ENCODE measurements at places on chromosomes 5 and 9.
A peak's percentile ranks its signal among the peaks of the same experiment; 100 is the strongest.

GRCh38 chr9:112434487-112434886 is 52.1 kb upstream of the KIAA1958 start:
- peaks cover under 1% of the 10 kb centered on the region for H3K36me3 ChIP-seq
- no peak overlapping the region for H3K27ac ChIP-seq
- DNase-seq: no peak
- no peak overlapping the region for H3K4me3 ChIP-seq
- H3K27me3 ChIP-seq: no peaks in the 10 kb centered on the region

DNA sequence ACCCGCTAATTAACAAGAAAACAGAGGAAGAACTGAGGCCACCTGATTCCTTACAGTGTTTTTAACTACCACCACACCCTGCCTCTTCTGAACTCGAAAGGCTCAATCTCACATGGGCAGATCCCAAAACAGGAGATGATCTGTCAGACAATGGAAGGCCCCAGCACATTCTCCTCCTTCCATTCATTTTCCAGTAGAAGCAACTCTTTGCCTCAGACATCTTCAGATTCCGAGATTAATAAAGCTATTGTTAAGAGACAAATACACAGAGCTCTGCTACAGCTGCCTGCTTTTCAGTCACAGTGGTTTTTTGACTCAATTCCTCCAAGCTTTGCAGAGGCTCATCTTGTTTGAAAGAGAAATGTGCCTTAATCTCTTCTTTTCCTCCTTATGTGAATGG is 127.2 kb upstream of the ADAMTSL1 start:
- no peak overlapping the region for H3K4me3 ChIP-seq
- peak; percentile 69 for DNase-seq
- no peaks in the 10 kb centered on the region for H3K36me3 ChIP-seq
- H3K27ac ChIP-seq: peak overlapping the region; percentile 94
- no peaks in the 10 kb centered on the region for H3K27me3 ChIP-seq
- H3K4me1 ChIP-seq: peaks cover 25% of the 10 kb centered on the region

- no peaks in the 10 kb centered on the region for H3K36me3 ChIP-seq
- DNase-seq: no peak
- H3K27me3 ChIP-seq: no peaks in the 10 kb centered on the region
- H3K4me1 ChIP-seq: peaks cover 41% of the 10 kb centered on the region
- peak overlapping the region; percentile 70 for H3K27ac ChIP-seq
- H3K4me3 ChIP-seq: no peak overlapping the region
These were observed 21.9 kb downstream of the GSN start for GRCh38 chr9:121289772-121290370.

- H3K4me1 ChIP-seq: no peaks in the 10 kb centered on the region
- H3K36me3 ChIP-seq: no peaks in the 10 kb centered on the region
- no peak overlapping the region for H3K27ac ChIP-seq
These were observed 104.0 kb upstream of the ZNF366 start for GRCh38 chr5:72611118-72611730.

DNA sequence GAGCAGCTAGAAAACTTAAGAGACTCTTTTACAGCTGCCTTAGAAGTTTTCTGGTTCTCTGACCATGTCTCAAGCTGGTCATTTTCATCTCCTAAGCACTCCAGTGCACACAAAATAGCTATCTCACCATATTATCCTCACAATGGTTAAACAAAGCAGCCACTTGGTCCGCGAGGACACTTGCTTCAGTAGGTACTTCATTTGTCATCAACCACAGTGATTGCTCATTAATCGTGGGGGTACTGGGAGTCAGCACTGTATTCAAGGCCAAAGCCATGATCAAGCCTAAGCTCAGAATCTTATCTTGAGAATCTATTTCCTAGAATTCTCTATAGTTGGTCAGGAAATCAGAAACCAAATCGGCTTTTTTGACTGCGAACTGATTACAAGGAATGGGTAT is 2.9 kb downstream of the ARL14EPL start:
- H3K4me3 ChIP-seq: no peak overlapping the region
- no peaks in the 10 kb centered on the region for H3K27me3 ChIP-seq
- H3K36me3 ChIP-seq: no peaks in the 10 kb centered on the region

DNA sequence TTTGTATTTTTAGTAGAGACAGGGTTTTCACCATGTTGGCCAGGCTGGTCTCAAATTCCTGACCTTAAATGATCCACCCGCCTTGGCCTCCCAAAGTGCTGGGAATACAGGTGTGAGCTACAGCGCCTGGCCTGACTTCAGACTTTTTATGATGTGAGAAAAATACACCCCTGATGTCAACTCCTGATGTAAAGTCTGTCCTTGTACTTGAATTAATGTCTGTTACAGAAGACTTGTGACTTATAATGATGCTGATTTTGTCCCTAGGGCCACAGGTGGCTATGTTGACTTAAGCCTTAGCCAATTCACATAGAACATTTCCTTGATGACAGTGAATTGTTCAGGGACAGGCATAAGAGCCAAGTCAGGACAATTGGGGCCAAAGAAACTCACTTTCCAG is 42.5 kb upstream of the MELK start:
- no peaks in the 10 kb centered on the region for H3K4me1 ChIP-seq
- no peak overlapping the region for H3K4me3 ChIP-seq
- no peak for DNase-seq

DNA sequence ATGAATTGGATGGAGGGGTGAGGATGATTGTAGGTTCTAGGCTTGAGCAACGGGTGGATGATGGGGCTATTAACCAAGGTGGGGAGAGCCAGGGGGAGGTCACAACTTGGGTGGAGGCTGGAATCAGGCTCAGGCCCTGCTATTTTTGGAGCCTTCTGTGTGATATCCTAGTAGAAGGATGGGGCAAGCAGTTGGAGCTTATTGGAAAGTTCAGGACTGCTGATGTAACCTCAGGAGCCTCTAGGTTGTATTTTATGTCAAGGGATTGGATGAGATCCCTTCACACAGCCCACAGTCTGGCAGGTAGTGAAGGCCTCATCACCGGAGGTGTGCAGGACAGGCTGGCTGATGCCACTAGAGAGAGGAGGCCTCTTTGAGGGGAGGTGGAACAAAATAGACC is 11.2 kb upstream of the RPS14 start:
- no peaks in the 10 kb centered on the region for H3K36me3 ChIP-seq
- no peak for DNase-seq
- H3K4me1 ChIP-seq: peaks cover 2% of the 10 kb centered on the region
- H3K4me3 ChIP-seq: no peak overlapping the region
- no peak overlapping the region for H3K27ac ChIP-seq

DNA sequence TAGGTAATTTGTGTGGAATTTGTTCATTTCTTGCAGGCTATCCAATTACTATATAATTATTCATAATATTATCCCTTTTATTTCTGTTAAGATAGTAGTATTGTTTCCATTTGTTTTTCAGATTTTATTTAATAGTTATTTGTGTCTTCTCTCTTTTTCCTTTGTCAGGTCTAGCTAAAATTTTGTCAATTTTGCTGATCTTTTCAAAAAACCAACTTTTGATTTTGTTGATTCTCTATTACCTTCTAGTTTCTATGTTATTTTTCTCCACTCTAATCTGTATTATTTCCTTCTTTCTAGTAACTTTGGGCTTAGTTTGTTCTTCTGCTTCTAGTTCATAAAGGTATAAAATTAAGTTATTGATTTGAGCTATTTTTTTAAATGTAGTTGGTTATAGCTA is 76.3 kb downstream of the OSTF1 start:
- no peak overlapping the region for H3K27ac ChIP-seq
- no peak overlapping the region for H3K4me3 ChIP-seq
- no peak for DNase-seq

- no peaks in the 10 kb centered on the region for H3K27me3 ChIP-seq
- H3K4me3 ChIP-seq: no peak overlapping the region
- peaks cover 1% of the 10 kb centered on the region for H3K4me1 ChIP-seq
- no peak for DNase-seq
These were observed 41.5 kb downstream of the KCNIP1 start for GRCh38 chr5:170545313-170545712.

GRCh38 chr5:168712280-168712924 is 133.2 kb upstream of the PANK3 start:
- no peaks in the 10 kb centered on the region for H3K4me1 ChIP-seq
- no peak overlapping the region for H3K27ac ChIP-seq
- no peak overlapping the region for H3K4me3 ChIP-seq
- peak; percentile 15 for DNase-seq
- H3K27me3 ChIP-seq: no peaks in the 10 kb centered on the region
- H3K36me3 ChIP-seq: no peaks in the 10 kb centered on the region

DNA sequence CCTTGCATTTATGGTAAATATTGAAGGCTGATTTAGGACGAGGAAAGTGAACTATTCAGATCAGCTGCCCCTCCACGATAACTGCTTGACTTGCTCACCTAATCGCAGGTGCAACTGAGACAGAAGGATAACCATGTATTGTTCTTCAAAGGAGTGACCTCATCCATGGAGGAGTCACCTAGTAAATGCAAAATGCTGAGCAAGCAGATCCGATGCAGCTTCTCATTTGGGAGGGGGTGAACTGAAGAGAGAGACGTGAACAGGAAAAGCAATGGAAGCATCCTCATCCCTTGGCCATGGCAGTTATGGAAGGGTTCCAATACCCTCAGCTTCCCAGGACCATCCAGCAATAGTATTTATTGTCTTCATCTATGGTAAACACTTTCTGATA is 47.5 kb downstream of the RASGRF2 start:
- H3K36me3 ChIP-seq: no peaks in the 10 kb centered on the region
- no peak overlapping the region for H3K27ac ChIP-seq
- DNase-seq: no peak
- H3K4me3 ChIP-seq: no peak overlapping the region
- no peaks in the 10 kb centered on the region for H3K4me1 ChIP-seq
- no peaks in the 10 kb centered on the region for H3K27me3 ChIP-seq

GRCh38 chr9:2700909-2701550 is 16.3 kb upstream of the KCNV2 start:
- no peak overlapping the region for H3K27ac ChIP-seq
- H3K27me3 ChIP-seq: no peaks in the 10 kb centered on the region
- H3K4me3 ChIP-seq: no peak overlapping the region
- no peak for DNase-seq
- H3K36me3 ChIP-seq: no peaks in the 10 kb centered on the region

DNA sequence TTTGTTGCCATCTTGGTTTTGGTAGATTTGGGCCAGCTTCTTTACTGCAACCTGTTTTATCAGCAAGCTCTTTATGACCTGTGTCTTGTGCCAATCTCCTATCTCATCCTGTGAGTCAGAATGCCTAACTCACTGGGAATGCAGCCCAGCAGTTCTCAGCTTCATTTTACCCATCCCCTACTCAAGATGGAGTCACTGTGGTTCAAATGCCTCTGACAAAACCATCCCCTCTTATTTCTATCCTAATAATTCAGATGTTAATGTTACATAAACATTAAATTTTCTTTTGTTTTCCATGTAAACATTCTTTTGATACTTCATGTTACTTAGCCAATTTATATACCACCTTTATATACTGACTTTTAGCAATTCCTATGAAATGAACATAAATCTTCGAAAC is 746.3 kb downstream of the CDH18 start:
- no peak overlapping the region for H3K4me3 ChIP-seq
- no peak overlapping the region for H3K27ac ChIP-seq
- H3K4me1 ChIP-seq: no peaks in the 10 kb centered on the region
- H3K27me3 ChIP-seq: no peaks in the 10 kb centered on the region
- no peak for DNase-seq

- H3K27me3 ChIP-seq: no peaks in the 10 kb centered on the region
- no peak overlapping the region for H3K27ac ChIP-seq
- DNase-seq: no peak
- peaks cover 4% of the 10 kb centered on the region for H3K4me1 ChIP-seq
These were observed 191.2 kb downstream of the PIK3R1 start for GRCh38 chr5:68406767-68407241.

DNA sequence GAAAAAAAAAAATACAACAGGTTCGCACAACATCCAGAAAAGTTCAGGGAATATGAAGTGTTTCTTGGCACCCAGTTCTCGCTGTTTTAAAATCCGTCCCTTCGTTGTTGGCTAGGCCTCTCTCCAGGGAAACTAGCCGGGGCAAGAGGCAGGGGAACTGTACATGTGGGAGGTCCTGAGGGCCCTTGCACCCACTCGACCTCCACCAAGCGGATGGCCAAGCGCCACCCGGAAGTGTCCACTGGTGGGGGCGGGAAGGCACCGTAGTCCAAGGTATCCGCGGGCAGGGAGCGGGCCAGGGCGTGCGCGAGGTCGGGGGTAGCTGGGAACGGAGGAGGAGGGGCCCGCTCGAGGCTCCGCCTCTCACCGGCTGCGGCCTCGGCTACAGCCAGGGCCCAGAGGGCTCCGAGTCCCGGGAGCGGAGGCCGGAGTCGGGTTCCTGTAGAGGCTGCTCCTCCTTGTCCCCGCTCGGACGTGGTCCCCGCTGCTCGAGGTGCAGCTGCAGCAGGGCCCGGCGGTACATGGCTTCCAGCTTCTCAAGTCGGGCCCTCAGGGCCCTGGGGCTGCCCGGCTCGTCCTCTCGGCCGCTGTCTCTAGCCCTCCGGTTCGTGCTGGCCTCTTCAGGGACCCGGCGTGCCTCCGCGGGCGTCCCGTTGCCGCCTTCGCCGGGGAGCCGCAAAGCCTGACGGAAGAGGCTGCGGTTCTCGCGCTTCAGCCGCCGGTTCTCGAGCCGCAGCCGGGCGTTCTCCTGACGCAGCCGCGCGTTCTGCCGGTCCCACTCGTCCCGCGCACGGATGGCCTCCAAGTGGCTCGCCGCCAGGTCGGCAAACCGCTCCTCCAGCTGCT is 720 bp downstream of the TUSC1 start:
- no peaks in the 10 kb centered on the region for H3K36me3 ChIP-seq
- peak; percentile 90 for DNase-seq
- H3K4me1 ChIP-seq: peaks cover 8% of the 10 kb centered on the region
- no peaks in the 10 kb centered on the region for H3K27me3 ChIP-seq

- no peak overlapping the region for H3K27ac ChIP-seq
- peak; percentile 76 for DNase-seq
- H3K4me3 ChIP-seq: no peak overlapping the region
- H3K36me3 ChIP-seq: no peaks in the 10 kb centered on the region
- H3K4me1 ChIP-seq: 0 out of 2 replicates have a peak, but pooled peaks cover 2% of the 10 kb centered on the region
- no peaks in the 10 kb centered on the region for H3K27me3 ChIP-seq
These were observed 45.7 kb upstream of the CFAP157 start for GRCh38 chr9:127660886-127661741.

GRCh38 chr9:113454914-113455761 is 8.4 kb upstream of the RGS3 start:
- H3K27me3 ChIP-seq: no peaks in the 10 kb centered on the region
- no peaks in the 10 kb centered on the region for H3K36me3 ChIP-seq
- peak; percentile 55 for DNase-seq
- H3K27ac ChIP-seq: peak overlapping the region; percentile 20
- no peak overlapping the region for H3K4me3 ChIP-seq

GRCh38 chr9:127133739-127134167 is 11.3 kb upstream of the ANGPTL2 start:
- H3K4me3 ChIP-seq: peak overlapping the region; percentile 37
- H3K4me1 ChIP-seq: peaks cover 53% of the 10 kb centered on the region
- DNase-seq: peak; percentile 87

DNA sequence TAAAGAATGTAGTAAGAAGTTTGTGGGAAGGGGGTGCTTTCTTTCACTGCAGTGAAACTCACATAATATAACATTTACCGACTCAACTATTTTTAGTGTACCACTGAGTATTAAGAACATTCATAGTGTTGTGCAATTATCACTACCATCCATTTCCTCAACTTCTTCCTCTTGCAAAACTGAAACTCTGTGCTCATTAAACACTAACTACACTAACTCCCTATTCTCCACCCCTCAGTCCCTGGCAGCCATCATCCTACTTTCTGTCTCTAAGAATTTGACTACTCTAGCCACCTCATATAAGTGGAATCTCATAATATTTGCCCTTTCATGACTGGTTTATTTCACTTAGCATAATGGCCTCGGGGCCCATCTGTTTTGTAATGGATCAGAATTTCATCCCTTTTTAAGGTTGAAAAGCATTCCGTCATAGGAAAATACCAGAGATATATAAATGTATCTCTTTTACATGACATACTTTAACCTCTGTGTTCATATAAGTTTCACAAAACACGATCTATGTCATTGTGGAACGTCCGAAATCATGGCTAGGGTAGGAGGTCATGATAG is 56.3 kb upstream of the DIRAS2 start:
- H3K4me1 ChIP-seq: no peaks in the 10 kb centered on the region
- H3K27me3 ChIP-seq: 0 out of 2 replicates have a peak, but pooled peaks cover 7% of the 10 kb centered on the region
- H3K27ac ChIP-seq: no peak overlapping the region
- DNase-seq: no peak

Measured in SJCRH30 (cell line).